ENCODE measurements at places on chromosomes 2 and 18.
A peak's percentile ranks its signal among the peaks of the same experiment; 100 is the strongest.

DNA sequence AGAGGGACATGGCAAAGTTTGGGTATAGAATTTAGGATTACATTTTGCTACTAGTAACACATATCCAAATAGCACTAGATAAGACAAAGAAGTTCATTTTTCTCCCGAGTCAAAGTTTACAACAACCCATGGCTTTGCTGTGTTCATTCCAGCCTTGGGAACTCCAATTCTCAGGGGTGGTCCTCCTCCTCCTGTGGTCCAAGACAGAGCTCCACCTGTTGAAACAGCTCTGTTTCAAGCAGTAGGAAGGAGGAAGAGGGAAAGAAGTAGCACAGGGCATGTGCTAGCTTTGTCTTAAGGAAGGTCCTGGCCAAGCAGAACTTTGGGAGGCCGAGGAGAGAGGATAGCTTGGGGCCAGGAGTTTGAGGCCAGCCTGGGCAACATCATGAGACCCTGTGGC lies 113.8 kb upstream of the SIX2 start:
- no peak for DNase-seq

DNA sequence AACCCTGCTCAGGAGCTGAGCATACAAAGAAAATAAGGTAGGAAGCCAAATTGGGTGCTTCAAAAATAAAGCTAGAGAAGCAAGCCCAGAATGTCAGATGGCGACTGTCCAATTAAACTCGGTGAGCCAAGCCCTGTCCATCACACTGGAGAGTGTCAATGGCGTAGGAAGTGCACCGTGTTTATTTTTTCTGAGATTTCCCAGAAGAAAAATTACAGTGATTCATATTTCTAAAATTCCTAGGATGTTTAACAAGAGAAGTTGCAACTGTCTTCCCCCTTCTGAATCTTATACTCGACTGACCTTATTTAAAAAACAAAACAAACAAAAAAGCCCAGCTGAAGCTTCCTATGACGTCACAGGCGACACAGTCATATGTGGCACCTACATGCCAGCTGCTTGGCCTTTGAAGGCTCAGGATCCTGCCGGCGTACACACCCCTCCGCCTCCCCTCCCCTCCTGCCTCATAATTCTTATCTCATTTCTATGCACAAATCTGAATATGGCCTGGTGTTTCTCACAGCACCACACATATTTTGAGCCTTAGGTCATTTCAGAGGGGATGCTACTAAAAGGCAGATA lies 60.8 kb downstream of the MBP start:
- DNase-seq = no peak

DNA sequence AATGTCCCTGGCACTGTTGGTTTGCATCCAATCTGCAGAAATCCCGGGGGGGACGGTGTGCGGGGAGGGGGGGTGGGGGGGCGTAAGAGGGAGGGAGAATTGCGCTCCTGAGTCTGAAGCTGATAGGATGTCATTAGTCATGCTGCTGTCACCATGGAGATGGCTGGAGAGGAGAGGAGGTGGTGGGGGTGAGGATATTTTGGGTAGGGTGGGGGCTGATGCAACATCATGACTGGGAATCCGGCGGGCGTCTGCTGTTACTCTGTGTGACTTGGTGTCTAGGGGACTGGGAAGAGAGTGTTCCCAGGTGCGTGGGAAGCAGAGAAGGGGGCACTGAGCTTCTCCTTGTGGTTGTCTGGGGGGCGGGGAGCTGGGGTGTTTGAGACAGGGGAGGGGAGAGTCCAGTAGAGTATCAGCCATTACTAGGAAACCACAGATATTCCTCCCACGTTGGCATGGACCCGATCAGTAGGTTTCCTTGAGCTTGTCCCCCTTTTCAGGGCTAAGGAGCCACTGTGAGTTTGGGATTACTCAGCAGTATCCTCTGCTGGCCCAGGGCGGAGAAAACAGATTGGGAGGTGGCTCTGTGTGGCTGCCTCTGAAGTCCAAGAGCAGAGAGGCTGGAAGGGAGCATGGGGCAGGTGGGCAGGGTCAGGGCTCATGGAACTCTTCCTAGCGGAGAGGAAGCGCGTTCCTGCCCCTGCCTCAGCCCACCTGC lies 18.9 kb downstream of the TET3 start:
- DNase-seq = no peak

DNA sequence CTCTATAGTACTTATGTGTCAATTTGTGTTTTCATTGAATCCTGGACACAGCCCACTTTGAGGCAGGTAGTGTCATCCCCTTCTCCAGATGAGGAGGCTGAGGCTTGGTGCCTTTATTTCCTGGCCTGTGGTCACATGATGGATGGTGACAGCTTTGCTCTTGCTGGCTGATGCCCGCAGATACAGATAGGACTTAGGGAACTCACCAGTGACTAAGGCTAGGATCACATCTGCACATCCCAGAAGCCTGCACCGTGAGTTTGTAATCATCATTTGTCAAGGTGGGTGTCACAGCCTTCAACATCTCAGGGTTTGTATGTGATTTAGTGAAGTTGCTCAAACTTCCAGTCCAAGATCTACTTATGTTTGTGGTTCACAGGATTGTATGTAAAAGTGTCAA lies 295.1 kb upstream of the RAB12 start:
- DNase-seq = no peak

DNA sequence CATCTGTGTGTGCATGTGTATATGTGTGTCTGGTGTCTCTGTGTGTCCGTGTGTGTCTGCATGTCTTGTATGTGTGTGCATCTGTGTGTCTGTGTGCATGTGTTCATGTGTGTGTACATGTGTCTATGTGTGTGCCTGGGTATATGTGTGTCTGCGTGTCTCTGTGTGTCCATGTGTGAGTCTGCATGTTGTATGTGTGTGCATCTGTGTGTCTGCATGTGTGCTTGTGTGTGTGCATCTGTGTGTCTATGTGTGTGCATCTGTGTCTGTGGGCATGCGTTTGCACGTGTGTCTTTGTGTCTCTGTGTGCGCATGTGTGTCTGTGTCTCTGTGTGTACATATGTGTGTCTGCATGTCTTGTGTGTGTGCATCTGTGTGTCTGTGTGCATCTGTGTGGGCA lies 207.7 kb downstream of the TNS1 start:
- no peak for DNase-seq

GRCh38 chr2:74178211-74179062 lies at the start of gene MOB1A:
TSS of gene MOB1A (minus strand) at chr2:74178879. CDS start at chr2:74178674, 205 bp downstream.
- DNase-seq = peak; percentile 99

DNA sequence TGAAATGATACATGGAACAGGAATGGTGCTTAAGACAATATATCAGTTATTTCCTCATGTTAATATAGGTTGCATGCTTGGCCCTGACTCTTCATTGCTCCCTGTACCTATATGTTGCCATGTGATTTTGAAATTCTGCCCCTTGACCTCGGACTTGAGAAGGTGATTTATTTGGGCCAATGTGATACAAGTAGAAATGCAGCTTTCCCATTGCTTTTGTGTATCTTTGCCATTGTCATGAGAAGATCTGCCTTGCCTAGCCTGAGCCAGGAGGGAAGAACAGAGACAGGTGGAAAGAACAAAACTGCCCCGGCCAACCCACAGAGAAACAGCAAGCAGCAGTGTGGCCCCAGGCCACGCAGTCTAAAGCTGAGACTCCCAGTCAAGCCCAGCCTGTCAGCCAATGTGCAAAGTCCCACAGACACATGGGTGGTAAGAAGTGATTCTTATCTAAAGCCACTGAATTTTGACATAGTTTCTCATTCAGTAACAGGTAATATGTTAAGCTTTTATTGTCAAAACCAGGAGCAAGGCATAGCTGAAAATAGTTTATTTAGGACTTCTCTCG lies 245.7 kb upstream of the RND3 start:
- DNase-seq = no peak

GRCh38 chr2:225104321-225104720 lies 62.1 kb upstream of the DOCK10 start:
- DNase-seq = no peak

DNA sequence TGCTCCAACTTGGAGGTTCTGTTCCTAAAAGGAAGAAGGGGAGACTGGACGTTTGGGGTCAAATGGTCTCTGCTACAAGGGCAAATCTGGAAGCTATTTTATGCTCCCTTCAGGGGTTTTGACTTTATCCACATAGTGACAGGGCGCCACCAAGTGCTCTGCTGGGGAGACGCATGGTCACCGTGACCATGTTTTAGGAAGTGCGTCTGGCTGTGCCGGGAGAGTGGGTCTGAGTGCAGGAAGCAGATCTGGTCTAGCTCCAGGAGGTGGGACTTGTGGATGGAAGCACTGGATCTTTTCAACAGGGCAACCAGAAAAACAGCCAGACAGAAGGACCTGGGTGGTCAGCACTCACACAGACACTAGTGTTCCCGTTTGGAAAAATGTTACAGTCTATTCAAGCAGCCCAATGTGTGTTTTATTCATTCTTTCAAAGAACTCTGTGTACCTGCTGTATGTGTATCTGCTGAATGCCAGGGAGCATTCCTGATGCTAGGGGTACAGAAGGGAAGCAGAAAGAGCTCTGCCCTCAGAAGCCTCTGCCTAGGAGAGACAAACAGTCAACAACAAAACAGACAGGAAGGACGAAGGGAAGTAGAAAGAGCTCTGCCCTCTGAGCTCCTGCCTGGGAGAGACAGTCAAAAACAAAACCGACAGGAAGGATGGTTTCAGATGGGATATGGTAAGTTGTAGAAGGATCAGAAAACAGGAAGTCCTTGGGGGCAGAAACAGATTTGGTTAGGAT lies 14.3 kb downstream of the IMPA2 start:
- peak; percentile 81 for DNase-seq

- no peak for DNase-seq
Measured at GRCh38 chr18:56541340-56541739, 97.1 kb downstream of the TXNL1 start.

- DNase-seq = no peak
Measured at GRCh38 chr2:49971453-49971852, 817.1 kb upstream of the FSHR start.

- DNase-seq = no peak
Measured at GRCh38 chr2:151027151-151027550, 234.5 kb downstream of the RBM43 start.

GRCh38 chr2:86671337-86671981 lies 47.8 kb upstream of the RNF103 start:
- no peak for DNase-seq

DNA sequence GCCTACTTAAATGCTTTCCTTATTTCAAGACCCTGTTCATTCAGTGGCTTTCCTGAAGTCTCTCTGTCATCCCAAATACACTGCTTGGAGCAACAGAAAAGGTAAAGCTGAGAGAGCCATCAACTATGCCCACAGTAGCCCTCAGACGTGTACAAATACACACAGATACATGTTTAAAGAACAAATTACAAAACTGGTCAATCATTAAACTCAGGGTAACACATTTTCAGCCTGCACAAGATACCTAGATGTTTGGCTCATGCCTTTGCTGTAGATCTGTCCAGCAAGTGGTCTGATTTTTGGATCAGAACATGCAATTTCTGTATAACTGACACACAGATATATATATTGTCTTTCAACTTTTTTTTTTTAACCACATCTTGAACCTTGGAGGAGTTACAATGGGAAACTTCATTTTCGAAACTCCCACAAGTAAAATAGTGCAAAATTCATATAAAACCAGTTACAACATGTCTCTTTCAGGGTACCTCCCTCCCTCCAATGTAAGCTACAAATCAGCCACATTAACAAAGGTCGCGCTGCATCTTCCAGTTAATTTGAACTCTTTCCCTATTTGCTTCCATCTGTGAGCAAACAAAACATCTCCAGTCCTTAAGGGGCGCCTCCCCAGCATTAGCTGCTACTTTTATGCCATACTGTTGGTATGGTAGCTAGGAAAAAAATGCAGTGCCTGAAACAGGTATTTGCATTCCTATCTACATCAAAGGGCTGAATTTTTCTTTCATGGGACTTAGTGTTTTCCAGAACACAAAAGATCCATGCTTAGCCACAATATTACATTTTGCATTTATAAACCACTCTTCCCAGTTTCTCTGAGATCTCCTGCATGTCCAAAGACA lies 311.9 kb downstream of the NRXN1 start:
- no peak for DNase-seq

- DNase-seq = no peak
Measured at GRCh38 chr2:26298286-26298637, 47.7 kb upstream of the SELENOI start.

- DNase-seq = no peak
Measured at GRCh38 chr2:84999553-84999955, 28.6 kb downstream of the KCMF1 start.

- DNase-seq = peak; percentile 82
Measured at GRCh38 chr2:158128168-158128973, 26.7 kb downstream of the UPP2 start.

DNA sequence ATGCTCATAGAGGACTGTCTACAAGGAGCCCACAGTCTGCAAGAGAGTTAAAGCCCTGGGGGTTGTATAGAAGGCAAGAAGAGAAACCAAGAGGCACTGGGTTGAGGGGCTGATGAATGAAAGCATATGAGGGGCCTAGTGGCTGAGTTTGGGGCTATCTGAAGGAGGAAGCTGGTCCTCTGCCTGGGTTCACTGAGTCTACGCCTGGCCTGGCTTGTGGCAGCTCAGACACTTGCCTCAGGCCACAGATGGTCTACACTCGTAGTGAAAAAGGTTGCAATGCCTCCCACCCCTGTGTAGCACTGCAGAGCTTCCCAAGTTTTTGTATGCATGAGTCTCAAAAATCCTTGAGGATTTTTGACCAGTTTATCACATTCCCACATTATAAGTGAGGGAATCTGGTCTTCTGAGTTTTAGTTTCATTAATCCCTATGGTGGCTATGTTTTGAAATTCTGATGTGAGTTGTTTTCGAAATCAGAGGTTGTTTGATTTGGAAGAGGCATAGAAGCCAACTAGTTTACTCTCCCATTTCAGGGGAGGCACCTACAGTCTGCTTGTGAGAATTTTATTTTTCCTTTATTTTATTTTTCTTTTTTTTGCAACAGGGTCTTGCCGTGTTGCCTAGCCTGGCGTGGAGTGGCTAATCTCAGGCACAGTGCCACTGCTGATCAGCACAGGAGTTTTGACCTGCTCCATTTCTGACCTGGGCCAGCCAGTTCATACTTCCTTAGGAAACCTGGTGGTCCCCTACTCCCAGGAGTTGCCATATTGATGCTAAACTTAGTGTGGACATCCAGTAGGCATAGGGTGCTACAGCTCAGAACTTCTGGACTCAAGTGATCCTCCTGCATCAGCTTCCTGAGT lies 10.0 kb downstream of the MYCN start:
- DNase-seq = no peak

GRCh38 chr2:144438801-144439631 lies 80.9 kb downstream of the ZEB2 start:
- DNase-seq = no peak

DNA sequence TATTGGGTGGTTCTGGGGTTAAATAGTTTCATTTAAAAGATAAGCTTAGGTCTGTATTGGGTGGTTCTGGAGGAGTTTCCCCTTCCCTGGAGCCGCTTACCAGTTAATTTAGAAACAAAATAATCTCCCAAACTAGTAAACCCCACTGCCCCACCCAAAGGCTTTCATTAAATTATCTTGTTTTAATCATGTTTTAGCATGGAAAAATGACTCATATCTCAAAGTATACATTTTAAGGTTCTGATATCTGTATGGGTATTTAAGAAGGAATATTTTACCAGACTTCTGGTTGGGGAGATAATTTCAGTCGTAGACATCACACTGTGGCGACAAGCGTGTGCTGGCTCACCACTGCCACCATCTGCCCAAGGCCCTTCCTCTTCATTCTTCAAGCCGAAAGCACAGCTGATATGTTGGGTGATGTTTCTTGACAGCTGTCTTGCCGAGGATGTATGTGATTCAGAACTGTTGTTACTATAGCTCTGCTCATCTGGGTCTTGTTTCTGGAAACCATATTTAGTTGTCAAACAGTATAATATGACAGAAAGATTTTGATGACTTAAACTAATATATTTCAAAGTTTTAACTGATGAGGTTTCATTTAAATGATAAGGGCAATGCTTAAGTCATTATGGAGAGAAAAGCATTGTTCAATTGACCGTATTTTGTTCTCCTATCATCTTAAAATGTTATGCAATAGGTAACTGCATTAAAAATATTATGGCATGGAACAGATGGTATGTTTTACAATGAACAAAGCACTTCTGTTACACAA lies 5.1 kb downstream of the FIGLA start:
- no peak for DNase-seq
